ENCODE measurements at places on chromosomes 3 and 15. TPM values are rescaled to one million over a fixed set of nuclear protein-coding genes. Genes with fewer than 3 reads are reported as not detected.

The CHST2 gene
- total RNA-seq, result 23.2 TPM

The PRRT3 gene
- 3.2 TPM for total RNA-seq

The SLC24A5 gene
- not detected for total RNA-seq

The CX3CR1 gene
- 0.15 TPM for total RNA-seq

The AGBL1 gene
- total RNA-seq, result not detected

The IL17RE gene
- 3.9 TPM for total RNA-seq

The TMEM212 gene
- total RNA-seq, result not detected

The PPARG gene
- total RNA-seq, result 41.9 TPM

The MST1R gene
- total RNA-seq, result 0.50 TPM

The STRC gene
- total RNA-seq, result not detected

Measured in bronchus fibroblast of lung (primary cell).